ENCODE measurements at places on chromosomes 4 and X.

GRCh38 chr4:26235500-26235899 is 85.3 kb upstream of the RBPJ start:
- peak; percentile 74 for DNase-seq

- no peak for DNase-seq
These were observed 35.5 kb upstream of the LAMP2 start for GRCh38 chrX:120504569-120504968.

DNA sequence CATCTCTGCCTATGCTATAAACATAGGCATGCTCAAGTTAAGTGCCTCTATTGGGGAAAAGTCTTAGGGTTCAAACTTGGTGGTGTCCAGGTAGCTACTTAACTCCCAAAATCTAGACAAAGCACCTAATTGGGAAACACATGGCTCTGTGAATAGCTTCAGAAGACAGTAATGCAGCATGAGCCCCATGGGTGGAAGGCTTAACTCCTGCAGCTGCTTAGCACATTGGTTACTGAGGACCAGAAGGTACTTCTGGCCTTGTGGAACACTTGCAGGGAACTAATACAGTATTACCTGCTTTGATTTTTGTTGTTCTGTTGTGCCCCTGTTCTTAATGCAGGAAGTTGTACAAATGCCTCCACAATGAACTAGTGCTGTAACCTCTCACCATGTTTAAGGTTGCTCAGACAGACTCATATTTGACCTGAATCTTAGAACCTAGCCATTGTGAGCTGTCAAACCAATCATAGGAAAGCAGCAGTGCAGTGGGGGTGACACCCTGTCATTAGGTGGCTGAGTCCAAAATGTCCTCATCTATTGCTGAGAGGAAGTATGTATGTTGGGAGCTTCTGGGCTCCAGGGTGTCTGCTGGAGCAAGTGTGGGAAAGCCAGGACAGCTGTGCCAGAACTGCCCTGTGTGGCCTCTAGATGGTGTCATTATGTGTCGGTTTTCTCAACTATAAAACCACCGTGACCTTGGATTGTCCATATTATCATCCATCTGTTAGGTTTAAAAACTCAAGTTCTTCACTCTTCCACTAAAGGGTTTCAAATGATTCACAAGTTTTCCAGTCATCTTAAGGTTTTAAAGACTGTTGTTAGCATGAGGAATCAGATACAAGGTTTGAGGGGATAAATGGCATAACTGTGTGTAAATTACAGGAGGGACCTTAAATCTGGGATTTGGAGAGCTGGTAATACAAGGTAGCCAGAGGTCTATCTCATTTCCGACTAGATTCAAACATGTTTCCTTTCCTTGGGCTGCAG is 69.9 kb upstream of the WDR1 start:
- DNase-seq = no peak

GRCh38 chr4:36551697-36552214 is 270.3 kb downstream of the DTHD1 start:
- DNase-seq = no peak

- DNase-seq = no peak
These were observed 135.2 kb downstream of the PDE5A start for GRCh38 chr4:119493419-119493818.

DNA sequence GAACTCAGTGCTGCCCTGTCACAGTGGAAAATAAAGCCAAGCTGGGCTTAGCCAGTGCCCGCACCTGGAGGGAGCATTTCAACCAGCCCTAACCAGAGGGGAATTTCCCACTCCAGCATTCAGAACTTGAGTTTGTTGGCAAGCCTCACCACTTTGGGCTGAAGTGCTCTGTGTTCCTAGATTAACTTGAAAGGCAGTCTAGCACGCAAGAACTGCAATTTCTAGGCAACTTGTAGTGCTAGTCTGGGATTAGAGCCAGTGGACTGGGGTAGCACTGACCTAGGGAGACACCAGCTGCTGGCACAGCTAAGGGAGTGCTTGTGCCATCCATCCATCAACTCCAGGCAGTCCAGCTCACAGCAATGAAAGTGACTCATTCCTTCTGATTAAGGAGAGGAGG is 1060.6 kb upstream of the GRID2 start:
- DNase-seq = no peak

DNA sequence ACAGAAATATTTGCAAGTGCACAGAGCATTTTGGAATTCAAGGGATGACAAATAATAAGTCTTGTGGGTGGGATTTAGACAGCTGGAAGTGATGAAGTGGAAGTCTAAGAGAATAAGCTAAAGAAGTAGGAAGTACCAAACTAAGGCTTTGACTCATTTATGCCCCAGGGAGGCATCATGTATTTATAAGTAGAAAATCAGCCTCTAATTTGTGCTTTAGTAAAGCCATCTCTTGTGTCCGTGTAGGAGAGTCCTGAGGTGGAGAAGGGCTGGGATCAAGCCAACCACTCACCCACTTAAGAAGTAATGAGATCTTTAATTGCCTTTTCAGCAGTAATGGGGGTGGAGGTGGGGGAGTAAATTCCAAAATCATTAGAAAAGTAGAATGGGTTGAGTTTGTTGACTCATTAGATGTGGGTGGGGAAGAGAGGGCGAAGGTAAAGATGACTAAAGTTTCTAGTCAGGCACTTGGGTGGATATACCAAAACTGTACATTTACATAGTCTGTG is 356.7 kb downstream of the STIM2 start:
- no peak for DNase-seq

DNA sequence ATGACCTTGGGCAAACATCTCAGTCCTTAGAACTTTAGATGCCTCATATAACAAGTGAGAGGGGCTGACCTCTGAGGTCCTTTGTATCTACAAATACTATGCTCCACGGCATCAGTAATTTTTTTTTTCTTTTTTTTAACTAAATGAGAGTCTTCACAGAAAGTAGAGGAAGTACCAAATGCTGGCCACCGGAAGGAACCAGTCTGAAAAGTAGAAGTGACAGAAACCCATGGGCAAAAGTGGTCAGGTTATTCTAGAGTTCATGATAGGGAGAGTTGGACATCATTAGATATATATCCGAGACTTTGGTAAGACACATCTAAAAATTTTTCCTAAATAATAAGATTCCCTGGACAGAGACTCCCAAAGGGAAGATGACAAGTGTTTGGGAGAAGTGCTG is 53.7 kb downstream of the COQ2 start:
- no peak for DNase-seq

DNA sequence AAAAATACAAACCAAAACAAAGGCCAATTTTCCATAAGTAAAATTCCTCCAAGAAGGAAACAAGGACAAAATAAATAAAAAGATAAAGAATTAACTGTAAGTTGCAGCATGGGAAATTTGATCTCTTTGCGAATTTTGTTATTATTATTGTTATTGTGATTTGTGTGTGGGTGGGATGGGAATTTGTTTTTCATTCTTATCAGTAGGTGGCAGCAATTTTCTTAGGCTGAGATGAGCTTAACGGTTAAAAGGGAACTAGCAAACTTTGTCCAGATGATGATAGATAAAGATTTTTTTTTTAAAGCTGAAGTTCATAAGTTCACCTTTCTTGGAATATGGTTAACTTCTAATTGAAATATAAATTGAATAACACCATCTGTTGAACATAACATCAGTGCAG is 83.2 kb upstream of the IL1RAPL2 start:
- no peak for DNase-seq

DNA sequence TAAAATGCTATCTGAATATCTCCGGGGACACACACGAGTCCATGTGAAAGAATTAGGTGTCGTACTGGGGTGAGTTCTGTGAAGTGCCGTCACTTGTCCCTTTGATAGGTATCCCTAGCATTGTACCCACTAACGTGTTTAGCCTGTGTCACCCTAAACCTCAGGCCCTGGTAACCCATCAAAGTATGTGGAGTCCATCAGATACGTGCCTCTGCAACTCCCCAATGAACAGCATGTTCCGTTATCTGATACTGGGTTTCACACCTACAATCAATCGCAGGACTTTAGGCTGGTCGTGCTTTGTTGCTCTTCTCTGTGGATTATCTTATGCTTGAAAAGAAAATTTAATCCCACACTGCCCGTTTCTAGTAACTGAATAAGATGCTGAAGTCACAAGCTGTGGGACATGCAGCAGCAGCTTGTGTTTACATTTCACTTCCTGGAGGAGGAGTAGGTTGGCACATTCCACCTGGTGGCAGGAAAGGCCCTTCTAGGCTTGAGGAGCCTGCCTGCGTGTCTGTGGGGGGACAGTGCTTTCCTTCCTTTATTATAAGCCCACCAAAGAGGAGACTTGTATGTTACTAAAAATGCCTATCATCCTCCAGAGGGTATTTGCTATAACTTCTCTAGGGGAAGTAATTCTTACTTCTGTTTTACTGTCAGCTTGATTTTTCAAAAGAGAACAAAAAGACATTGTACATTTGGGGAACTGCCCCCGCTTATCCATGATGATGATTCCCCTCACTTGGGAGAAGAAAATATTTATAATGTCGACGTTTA is 127.2 kb downstream of the FNIP2 start:
- peak; percentile 58 for DNase-seq

GRCh38 chrX:2799369-2799768 is 29.4 kb upstream of the GYG2 start:
- no peak for DNase-seq

DNA sequence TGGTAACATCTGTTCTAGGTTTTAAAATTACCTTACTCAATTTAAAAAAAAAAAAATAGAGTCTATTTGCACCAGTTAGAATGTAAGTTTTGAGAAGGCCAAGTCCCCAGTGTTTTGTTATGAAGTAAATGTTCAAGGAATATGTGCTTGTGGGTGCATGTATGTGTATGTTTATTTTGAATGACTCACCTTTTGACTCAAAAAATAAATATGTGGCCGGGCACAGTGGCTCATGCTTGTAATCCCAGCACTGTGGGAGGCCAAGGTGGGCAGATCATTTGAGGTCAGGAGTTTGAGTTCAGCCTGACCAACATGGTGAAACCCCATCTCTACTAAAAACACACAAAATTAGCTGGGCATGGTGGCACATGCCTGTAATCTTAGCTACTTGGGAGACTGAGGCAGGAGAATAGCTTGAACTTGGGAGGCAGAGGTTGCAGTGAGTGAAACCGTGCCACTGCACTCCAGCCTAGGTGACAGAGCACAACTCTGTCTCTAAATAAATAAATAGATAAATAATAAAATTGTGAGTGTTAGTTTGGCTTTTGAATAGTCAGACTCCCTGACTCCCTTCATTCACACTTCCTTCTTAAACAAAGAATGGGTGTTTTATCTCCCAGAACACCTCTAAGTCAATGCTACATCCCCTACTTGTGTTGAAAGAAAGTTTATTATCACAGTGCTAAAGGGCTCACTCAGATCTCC is 511.3 kb upstream of the PCDH7 start:
- no peak for DNase-seq

DNA sequence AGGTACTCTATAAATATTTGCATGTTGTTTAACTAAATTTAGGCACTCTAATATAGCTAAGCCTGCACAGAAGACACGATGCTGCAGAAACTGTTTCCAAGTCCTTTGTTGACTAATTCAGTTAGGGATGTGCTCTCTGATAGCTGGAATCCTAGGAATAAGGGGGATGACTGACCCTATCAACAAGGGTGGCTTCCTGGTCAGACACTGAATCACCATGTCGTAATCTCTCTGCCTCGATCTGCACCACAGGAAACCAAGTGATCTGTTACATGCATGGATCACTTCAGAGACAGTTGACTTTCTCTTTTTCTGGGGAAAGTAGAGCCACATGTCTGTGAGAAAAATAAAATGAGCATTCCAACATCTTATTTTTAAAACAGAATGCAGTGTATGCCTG is 169.1 kb downstream of the GUCY2F start:
- DNase-seq = no peak

GRCh38 chrX:71225676-71226075 is 2.7 kb downstream of the GJB1 start:
- no peak for DNase-seq

- no peak for DNase-seq
These were observed 440.3 kb downstream of the ZIC3 start for GRCh38 chrX:138006180-138006579.

DNA sequence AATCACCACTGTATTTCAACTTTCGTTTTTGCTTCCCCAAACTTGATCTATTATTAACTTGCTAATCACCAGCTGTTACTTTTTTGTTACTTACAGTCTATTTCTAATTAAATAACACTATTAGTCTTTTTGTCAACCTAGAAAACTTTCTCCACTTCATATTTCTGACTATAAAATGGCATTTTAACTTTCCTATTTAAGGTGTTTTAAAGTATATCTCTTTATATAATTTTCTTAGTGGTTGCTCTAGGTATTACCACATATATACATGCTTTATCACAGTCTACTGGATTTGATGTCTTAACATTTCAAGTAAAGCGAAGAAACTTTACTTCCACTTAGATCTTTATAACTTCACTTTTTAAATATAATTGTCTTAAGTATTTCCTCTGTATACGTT is 421.2 kb downstream of the DCAF12L2 start:
- no peak for DNase-seq

DNA sequence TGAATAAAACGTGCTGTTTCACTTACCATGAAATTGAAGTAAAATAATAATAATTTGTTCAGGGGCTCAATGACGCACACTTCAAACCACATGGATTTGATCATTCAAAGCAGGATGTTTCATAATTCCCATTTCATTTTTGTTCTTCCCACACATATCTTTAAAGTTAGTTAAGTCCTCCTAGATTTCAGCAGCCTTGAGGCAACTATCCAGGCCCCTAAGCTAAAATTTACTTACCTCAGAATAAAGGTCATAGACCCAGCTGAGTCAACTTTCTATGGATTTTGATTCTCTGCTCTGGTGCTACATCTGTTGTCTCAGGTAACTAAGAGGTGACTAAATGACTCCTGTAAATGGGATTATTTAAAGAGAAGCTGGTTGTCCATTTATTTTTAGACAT is 25.0 kb downstream of the GPR174 start:
- no peak for DNase-seq

DNA sequence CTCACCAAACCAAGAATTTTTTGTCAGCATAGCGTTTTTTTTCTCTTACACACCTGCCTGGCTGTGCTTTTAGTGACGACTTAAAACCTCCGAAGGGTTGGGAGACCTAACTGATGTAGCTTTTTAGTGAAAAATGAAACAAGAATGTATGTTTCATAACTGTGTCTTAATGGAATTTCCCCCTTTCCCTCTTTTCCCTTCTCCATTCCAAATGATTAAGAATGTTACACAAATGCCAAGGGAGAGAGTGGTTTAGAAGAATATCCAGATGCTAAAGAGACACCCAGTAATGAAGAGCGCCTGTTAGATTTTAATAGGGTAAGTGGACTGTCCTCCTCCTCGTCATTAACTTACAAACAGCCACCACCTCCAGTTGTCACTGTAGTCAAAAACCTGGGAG is 33.2 kb upstream of the TBC1D14 start:
- no peak for DNase-seq

DNA sequence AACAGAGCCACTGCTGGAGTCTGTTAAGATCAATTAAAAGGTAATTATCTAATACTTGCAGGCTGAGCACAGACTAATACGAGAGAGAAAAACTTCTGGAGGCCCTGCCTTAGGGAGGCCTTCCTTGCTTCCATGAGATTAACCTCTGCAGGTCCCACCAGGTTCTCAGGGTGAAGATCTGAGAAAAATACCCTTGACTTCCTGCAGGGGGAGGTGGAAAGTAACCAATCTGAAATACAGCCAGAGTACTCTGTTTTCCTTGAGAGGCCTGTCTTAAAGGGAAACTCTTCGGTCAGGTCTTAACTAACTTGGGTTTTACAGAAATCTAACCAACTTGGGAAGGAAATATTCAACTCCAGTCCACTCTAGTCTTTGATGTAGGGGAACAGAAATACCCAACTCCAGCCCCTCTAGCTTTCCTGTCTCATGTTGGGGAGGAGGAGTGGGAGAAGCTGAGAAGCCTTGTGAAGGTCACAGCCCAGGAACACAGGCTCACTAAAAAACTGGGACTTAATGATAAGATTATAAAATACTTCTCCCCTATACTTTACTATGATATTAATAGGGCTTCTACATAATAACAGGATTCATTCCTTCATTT is 77.1 kb downstream of the TBCK start:
- DNase-seq = no peak

- DNase-seq = no peak
These were observed 1566.9 kb downstream of the STIM2 start for GRCh38 chr4:28427306-28428085.
